ENCODE measurements at places on chromosomes 16 and 17.

GRCh38 chr17:28992185-28992584 lies 13.6 kb downstream of the SEZ6 start:
- DNase-seq, result no peak

DNA sequence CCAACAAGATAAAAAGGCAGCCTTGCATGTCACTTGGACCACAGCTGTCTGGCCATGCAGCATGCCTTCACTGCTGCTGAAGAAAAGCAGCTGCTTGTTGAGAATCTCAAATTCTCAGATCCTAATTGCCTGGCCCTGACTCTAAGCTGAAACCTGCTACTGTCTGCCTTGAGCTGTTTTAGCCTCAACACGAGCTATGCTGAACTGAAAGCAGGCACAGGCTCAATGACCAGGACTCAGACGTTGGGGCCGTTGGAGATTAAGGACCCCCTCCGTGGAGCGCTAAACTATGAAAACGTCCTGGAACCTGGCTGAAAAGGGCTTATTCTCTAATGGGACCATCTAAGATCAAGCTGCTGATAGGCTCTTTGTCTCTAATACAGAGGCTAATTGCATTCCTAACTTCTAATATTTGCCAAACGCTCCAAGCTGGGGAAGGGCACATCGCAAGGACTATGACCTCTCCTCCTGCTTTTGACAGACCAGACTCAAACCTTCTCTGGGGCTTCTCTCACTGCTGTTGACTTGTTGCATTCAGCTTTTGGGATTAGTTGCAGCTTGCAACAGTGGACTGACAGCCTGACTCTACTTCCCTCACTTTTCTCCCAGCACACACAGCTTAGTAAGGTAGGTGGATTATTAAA lies 4.6 kb upstream of the PLK1 start:
- DNase-seq, result no peak

GRCh38 chr17:13355054-13355453 lies 246.7 kb downstream of the HS3ST3A1 start:
- no peak for DNase-seq

GRCh38 chr16:55552621-55553020 lies 13.9 kb upstream of the CAPNS2 start:
- DNase-seq, result peak; percentile 86

- DNase-seq, result no peak
These were observed 45.4 kb downstream of the NFAT5 start for GRCh38 chr16:69611103-69611640.

DNA sequence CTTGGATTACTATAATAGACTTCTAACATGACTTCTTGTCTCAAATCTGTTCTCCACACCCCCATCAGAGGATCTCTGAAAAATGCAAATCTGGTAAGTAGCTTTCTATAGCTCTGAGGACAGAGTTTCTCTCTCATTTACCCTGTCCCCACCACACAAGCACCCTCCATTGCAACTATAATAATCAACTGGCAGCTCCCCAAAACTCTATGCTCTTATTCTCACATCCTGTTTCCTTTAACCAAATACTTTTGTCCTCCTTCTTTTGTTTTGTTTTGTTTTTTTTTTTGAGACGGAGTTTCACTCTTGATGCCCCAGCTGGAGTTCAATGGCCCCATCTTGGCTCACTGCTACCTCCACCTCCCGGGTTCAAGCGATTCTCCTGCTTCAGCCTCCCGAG lies 73.4 kb downstream of the HELZ start:
- DNase-seq, result no peak

DNA sequence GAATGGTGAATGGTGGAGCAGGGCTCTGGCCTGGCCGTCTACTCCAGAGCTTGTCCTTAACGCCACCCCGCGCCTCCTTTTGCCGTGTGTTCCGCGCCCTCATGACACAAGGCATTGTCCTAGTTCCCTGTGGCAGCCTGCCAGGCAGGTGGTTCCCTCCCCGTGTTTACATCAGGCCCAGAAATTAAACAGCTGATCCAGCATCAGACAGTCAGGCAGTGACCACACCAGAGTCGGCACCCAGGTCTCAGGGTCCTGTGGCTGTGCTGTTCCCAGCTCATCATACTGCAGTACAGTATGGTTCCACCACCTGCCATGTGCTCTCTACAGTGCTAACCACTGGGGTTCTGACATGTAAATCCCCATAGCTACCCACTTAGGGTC lies 119.7 kb downstream of the RAB11FIP4 start:
- no peak for DNase-seq

DNA sequence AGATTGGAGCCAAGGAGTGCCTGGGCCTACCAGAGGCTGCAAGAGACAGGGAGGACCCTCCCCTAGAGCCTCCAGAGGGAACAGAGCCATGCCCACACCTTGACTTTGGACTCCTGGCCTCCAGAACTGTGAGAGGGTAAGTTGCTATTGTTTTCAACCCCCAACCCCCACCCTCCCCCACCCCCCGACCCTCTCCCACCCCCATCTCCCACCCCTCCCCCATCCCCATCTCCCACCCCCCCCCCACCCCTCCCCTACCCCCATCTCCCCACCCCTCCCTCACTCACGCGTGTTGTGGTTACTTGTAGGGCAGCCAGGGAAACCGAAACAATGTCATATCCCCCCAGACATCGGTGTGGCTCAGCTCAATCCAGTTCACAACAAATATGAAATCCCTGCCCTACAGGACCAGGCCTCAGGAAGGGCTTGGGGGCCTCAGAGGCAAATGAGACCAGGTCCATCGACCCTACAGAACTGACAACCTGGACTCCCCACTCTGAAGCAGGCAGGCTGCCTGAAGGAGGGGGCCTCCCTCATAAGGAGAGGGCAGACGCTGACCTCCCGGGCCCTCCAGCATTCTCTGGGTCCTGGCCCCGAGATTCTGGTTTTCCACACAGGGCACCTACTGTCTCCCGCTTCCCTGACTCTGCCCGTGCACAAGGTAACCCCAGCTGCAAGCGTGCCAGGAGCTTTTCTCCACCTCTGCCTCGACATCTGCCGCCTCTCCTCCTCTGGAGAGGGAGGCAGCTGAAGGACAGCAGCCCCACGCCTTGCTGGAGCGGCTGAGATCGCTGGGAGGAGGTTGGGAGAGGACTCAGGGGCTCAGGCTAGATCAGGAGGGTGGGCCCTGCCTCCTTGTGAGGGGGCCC lies 3.0 kb upstream of the ZCCHC14 start:
- DNase-seq, result no peak

DNA sequence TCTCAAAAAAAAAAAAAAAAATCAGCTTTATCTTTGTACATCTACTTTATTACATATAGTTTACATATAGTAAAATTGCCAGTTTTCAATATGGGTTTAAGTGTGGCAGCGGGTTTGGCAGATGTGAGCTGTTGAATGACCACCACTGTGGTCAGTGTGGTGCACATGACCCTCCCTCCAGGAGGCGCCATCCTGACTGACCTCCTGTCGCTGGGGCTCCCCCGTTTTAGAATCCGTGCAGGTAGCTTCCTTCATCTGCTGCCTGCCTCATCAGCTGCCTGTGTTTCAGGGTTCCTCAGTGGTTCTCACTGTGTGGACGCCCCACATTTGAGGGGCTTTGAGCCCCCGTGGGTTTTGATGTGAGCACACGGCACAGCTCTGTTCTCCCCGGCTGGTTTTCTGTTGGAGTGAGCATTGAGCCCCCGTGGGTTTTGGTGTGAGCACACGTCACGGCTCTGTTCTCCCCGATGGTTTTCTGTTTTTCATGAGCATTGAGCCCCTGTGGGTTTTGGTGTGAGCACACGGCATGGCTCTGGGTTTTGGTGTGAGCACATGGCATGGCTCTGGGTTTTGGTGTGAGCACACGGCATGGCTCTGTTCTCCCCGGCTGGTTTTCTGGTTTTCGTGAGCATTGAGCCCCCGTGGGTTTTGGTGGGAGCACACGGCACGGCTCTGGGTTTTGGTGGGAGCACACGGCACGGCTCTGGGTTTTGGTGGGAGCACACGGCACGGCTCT lies 57.9 kb upstream of the ZNF750 start:
- no peak for DNase-seq

DNA sequence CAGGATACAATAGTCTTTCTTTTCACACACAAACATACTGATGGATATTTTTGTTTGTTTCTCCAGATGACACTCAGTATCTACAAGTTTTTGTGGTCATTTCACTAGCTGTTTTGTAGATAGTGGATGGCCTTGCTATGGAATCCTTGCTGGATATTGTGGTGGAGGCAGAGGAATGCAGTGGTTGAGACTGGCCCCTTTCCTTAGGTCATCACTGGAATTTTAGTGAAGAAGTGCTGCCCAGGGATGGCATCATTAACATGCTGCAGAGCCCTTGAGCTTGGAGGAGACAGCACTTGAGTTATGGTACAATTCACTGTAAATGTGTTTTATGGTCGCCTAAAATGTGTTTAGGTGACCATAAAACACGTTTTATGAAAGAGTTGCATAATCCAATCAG lies 455.9 kb upstream of the HSBP1 start:
- DNase-seq, result no peak

- no peak for DNase-seq
These were observed 43.9 kb downstream of the SDR42E1 start for GRCh38 chr16:81967358-81967757.

- no peak for DNase-seq
These were observed 23.7 kb downstream of the HELZ start for GRCh38 chr17:67221062-67221998.

- no peak for DNase-seq
These were observed 73.2 kb downstream of the AIPL1 start for GRCh38 chr17:6361733-6362132.

DNA sequence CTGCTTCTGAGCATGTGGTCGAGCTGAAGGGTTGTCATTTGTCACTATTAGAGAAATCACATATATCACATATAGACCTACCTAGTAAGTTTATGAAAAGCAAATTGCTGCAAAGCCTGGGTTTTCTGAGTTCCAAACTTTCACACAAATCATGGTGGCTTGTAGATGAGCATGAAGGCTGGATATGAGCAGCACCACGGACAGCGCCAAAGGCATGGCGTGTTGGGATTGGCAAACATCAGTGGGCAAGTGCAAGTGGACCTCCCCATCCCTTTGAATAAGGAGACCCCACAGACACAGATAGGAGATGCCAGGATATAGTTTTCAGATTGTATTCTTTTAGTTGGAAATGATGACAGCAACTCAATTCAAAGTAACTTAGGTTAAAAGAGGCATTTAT lies 77.6 kb upstream of the CACNG3 start:
- DNase-seq, result no peak

- DNase-seq, result no peak
These were observed 50.2 kb downstream of the SMG6 start for GRCh38 chr17:2253362-2253761.

DNA sequence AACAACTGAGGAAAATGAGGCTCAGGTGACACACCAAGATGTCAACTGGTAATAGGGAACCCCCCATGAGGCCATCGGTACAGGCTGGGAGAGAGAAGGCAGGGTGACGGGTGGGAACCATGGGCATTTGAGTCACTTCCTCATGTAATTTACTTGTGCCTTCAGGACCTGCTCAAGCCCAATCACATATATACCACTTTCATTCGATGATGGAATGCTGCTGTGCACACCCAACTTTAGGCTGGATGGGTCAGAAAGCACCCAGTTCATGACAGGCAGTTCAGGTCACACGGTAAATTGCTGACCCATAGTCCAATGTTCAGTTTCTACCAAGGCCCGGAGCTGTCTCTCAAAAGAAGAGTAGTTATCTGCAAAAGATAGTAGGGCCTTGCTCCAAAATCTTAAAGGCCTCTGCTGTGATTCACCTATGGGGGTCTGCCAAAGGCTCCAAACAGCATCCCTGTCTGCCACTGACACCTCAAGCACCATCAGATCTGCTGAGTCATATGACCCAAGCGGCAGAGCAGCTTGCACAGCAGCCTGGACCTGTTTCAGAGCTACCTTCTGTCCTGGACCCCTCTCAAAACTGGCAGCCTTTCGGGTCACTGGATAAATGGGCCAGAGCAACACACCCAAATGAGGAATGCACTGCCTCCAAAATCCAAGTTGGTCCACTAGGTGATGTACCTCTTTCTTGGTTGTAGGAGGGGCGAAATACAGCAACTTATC lies 24.7 kb downstream of the ZZEF1 start:
- DNase-seq, result no peak

- DNase-seq, result no peak
These were observed 19.7 kb downstream of the ADCY9 start for GRCh38 chr16:4096509-4096908.

DNA sequence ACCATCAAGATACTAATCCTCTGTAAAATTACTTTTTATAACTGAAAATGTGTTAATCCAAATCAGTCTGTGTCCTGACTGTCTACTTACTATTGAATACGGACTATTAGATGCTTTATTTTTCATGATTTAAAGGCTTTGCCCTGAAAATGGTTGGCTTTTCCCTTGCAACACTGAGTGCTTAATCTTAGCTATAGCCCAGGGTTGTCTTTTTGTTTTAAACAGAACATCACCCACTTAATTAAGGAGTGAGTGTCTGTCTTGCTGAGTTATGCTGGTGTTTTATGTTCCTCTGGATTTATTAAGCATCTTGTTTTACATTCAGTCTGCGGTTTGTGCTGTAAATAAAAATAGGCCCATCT lies 11.0 kb downstream of the FTO start:
- DNase-seq, result no peak

- DNase-seq, result no peak
These were observed 86.1 kb downstream of the ZDHHC7 start for GRCh38 chr16:84925092-84925772.

- DNase-seq, result no peak
These were observed 3.9 kb downstream of the KRT12 start for GRCh38 chr17:40862985-40863733.

DNA sequence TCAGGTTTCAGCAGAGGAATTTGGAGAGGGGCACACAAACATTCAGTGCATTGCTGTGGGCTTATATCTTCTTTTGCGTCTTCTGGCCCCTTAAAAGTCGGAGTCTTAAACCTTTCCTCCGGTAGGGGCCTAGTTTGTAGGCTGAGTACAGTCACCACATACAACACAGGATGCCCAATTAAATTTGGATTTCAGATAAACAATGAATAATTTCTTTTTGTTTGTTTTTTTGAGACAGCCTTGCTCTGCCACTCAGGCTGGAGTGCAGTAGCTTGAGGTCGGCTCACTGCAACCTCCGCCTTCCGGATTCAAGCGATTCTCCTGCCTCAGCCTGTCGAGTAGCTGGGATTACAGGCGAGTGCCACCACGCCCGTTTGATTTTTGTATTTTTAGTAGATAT lies 26.7 kb upstream of the ADORA2B start:
- no peak for DNase-seq

GRCh38 chr16:6704306-6704930 lies 628.2 kb upstream of the RBFOX1 start:
- DNase-seq, result no peak

DNA sequence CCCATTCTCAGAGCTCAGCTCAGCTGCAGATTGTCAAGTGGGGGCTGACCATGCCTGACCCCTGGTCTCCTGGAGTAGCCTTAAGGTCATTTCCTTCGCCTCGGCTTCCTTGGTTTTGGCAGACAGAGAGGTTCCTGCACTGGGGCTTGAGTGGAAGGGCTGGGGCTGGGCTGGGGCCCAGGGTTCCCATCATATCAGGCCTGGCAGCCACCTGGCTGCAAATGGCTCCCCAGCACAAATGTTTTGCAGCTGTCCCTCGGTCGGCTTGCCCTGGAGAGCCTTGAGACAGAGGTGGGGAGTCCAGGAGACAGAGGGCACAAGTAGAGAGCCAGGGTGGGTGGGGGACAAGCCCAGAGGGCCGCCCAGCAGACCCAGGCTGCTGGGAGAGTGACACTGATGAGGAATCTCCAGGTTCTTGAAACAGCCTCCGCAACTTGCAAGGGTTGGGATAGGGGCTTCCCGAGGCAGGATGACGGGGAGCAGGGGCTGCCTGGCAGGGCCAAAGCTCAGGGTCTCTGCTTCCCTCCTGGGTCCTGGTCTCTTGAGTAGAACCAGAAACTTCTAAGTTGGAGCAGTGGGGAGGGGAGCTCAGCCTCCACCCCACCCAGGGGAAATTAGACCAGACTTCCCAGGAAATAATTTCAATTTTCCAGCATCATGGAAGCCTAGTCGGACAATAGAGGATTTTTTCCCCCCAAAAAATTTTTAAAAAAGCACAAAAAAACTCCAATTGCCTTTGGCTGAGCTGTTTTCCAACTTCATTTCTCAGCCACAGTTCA lies 19.3 kb downstream of the IGFBP4 start:
- DNase-seq, result no peak
